ENCODE measurements at places on chromosomes 16 and 17. TPM values are rescaled to one million over a fixed set of nuclear protein-coding genes. Genes with fewer than 3 reads are reported as not detected.
A peak's percentile ranks its signal among the peaks of the same experiment; 100 is the strongest.

DNA sequence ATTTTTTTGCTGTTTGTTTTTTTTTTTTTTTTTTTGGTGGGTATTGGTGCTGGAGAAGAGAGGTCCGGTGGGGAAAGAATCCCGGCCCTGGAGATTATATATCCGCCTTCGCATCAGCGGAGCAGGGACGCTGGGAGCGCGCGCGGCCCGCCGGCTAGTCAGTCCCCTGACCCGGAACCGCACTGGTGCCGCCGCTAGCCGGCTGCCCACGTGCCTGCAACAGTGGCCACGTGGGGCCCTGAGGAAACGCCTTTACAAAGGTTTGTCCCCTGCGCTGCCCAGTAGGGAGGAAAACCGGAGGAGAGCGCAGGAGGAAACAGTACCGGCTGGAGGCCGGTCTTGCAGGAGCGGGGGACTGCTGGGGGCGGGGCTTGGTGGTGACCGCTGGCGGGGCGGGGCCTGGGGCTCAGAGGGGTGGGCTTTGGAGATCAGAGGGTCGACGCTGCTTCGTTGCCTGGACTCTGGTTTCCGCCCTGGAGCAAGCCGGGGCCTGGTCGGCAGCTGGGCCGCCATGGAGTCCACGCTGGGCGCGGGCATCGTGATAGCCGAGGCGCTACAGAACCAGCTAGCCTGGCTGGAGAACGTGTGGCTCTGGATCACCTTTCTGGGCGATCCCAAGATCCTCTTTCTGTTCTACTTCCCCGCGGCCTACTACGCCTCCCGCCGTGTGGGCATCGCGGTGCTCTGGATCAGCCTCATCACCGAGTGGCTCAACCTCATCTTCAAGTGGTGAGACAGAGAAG, at the start of gene G6PC3:
TSS of gene G6PC3 (plus strand) at position 281 of the 743 bp plus-strand sequence. CDS start at position 512, 231 bp downstream.
- peak; percentile 93 for DNase-seq

DNA sequence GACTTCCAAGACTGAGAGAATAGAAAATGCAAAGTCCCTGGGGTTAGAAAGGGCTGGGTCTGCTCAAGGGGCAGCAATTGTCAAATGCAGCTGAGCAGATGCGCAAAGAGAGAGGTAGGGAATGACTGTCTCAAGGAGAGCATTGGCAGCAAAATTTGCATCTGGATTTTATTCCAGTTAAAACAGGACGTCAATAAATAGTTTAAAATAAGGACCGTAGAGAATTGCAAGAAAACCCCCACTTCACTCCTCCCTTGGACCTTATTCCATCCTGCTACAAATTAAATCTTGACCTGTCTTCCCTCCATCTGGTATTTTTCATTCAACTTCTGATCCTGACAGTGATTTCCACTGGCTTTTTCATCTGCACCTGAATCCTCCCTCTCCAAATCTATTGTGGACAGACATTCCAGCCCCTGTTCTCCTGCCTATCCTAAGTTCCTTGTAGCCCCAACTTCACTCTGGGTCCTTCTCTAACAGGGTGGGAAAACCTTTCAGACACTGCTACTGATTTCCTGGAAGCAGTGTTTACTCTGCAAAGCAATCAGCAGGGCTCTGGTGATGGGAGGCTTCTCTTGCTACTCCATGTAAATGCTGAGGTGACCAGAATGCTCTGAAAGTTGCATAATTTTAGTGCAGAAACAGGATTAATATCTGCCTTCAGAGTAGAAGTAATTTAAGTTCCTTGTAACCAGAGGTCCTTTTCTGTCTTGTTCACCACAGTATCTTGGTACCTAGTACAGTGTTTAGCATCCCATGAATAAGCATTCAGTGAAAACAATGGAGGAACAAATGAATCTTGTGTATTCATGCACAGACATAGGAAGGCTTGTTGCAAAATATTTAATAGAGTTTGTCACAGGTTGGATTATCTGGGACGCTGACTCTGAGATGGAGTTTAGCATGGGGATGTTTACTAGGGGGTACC, 79.2 kb downstream of the CDH11 start:
- DNase-seq: no peak

DNA sequence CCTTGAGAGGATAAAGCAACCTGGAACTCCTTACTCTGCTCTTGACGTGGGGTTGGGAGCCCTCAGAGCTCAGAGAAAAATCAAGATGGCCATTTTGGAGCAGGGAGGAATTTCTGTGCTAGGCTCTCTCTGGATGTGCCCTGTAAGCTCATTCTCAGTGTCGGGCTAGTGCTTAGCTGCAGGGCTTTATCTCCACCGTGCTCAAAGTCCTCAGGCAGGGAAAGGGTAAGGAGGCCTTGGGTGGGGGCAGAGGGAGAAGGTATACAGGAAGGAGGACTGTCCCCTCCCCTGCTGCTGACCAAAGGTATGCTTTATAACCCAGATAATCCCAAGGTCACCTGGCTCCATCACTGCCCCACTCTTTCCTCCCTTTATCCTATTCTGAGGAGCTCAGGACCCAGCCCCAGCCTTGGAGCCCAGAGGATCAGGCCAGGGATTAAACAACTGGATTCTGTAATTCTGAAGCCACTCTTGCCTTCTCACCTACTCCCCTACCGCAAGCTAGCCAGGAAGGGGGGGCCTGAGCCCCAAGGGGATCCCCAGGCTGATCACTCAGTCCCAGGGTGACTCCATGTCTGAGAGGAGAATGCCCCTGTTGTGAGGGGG, 1.1 kb downstream of the DHRS11 start:
- no peak for DNase-seq

- DNase-seq: no peak
Measured at GRCh38 chr17:74150428-74151025, 53.0 kb upstream of the RPL38 start.

DNA sequence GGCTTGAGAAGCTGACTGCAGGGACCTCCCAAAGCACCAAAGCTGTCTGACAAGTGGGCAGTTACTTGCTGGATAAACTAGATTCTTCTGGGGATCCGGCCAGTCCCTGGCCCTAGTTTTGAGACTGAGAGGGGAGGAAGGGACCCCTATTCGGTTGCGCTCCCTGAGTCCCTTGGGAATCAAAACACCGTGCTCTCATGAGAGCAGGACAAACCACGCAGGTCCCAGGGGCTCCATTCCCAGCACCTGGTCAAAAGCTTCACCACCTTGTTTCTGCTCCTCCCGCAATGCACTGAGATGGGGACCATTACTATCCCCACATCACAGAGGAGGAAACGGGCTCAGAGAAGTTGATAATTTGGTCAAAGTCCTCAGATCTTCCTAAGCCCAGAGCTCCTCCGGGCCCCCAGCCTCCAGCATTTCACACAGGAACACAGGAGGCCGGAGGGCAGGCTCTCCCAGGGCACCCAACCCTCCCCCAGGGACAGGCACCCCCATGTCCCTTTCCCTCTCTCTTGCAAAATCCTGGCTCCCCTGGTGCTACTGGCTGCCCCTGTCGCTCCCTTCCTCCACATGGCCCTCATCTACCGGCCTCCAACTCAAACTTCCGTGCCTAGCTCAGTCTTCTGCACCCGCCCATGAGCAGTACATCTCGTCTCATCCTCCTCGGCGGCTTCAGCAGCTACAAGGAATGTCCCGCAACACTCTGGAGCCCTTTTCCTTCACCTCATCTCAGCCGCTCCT, 3.3 kb downstream of the TRIM65 start:
- DNase-seq: no peak

DNA sequence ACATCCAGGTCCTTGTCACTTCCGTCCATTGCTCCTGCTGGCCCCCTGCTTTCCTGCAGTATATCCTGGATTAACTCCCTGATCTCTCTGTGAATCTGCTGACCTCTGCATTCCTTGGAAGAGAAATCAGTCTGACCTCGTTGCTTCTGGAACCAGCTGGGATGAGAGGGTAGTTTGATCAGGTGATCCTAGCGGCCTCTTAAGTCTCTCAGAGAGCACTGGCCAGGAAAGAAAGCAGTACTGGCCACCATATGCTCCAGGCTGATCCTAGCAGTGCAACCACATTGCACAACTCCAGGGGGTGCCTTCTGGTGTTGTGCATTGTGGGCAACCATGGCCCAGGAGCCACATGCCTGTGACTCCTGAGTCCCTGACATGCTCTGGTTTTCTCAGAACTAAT, 79.2 kb downstream of the ARHGAP23 start:
- DNase-seq: no peak

- DNase-seq: peak; percentile 37
Measured at GRCh38 chr16:3009568-3010390, 2.9 kb upstream of the CLDN9 start.

DNA sequence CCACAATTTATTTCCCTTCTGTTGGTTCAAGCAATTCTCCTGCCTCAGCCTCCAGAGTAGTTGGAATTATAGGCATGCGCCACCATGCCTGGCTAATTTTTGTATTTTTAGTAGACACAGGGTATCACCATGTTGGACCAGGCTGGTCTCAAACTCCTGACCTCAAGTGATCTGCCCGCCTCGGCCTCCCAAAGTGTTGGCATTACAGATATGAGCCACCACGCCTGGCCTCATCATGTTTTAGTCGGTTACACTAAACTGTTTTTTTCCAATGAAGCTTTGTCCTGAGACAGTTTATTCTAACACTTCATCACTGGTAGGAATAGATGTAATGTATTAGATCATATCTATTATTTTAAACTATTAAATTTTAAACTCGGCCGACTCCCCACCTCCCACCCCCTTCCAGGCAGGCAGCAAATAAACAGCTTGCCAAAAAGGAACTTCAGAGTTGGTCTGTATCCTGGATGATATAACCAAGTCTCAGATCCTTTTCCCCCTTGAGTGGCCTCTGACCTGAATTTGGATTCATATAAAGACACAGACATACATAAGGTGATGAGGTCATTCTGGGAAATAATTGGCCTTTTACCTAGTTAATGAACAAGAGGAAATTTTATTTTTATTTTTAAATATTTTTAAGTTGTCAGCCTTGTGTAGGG, 18.4 kb upstream of the CORO6 start:
- DNase-seq: no peak

- DNase-seq: no peak
Measured at GRCh38 chr16:79845734-79846135, 245.2 kb upstream of the MAF start.

GRCh38 chr17:39776252-39776651, 38.5 kb downstream of the GRB7 start:
- no peak for DNase-seq

DNA sequence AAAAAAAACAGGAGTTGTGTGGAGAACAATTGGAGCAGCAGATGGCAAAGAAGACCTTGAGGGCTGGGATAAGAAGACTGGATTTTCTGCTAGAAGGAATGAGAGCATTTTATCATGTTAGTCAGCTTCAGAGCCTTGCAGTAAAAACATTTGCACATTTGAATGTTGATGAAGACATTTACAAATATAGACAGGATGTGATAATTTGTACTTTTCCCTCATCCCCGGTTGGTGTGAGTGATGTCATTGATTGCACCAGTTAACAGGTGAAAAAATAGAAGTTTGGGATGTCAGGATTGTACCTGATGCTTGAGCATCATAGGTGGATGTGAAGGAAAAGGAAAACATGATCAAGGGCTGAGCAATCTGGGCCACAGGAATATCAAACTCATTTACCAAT, 22.6 kb upstream of the MAPK3 start:
- no peak for DNase-seq

- no peak for DNase-seq
Measured at GRCh38 chr16:63575041-63575440, 1538.8 kb upstream of the CDH8 start.

- DNase-seq: no peak
Measured at GRCh38 chr16:75860326-75861053, 134.2 kb upstream of the CPHXL start.

GRCh38 chr16:86519649-86520316, 9.5 kb downstream of the FOXF1 start:
- DNase-seq: no peak

DNA sequence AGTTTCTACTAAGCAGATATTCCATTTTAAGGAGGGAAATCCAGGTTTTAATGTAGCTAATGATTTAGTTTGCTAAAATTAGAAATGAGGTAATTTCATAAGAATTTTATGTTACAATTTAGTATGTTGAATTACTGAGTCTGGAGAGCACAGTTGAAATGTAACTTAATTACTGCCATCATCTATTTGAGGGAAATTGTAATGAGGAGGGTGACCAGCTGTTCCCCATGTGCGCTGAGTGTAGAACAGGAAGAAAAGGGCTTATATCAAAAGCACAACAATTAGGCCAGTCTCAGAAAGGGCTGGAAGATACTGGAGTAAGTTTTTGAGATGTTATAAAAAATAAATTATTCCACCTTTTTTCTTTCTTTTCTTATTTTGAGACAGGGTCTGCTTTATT, 735.1 kb upstream of the GOT2 start:
- no peak for DNase-seq

- DNase-seq: no peak
Measured at GRCh38 chr16:56519459-56520250, at the start of gene BBS2. BBS2 (minus strand) TSS chr16:56520024; CDS start chr16:56519862, 162 bp downstream.

DNA sequence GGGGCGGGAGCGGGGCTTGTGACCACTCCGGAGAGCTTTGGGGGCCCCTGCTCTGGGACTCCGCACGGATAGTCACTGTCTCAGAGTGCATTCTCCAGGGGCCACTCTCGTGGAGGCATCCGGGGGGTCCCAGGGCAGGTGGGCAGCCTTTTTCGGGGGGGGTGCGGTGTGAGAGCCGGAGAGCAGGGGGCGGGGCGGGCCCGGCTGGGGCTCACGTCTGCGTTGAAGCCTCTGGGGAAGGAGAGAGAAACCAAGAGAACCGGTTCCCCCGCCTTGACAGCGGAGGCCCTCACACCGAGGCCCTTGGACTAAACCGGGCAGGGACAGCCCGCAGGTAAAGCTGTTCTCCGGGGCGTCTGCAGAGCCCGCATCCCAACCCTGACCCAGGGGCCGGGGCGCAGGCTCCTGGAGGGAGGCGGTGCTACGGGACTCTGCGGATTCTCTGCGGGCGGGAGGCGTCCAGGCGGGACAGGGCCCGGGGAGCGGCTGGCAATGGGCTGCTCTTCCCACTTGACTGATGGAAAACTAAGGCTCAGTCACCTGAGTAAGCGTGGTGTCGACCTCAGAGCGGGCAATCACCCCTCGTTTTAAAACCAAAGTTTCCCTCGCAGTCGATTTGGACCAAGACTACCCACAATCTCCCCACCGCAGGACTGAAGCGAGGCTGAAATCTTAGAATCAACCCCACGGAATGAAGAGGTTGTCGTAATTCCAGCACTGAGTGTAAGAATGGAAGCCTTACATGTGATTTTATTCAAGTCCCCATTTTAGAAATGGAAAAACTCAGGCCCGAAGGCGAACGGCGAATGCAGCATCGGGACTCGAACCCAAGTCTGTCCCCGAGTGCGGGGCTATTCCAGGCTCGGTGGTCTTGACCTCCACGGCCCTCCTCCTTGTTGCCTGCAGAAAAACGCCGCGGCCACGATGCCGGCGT, 49.6 kb upstream of the AMZ2 start:
- DNase-seq: no peak

- no peak for DNase-seq
Measured at GRCh38 chr16:25134166-25134700, 22.7 kb downstream of the LCMT1 start.

GRCh38 chr16:11211061-11211976, 44.7 kb downstream of the SOCS1 start:
- no peak for DNase-seq

GRCh38 chr17:1271441-1271840, 1.2 kb downstream of the BHLHA9 start:
- DNase-seq: no peak

The OR2C1 gene
- not detected for total RNA-seq

The STX1B gene
- total RNA-seq: 0.61 TPM

The P2RX5 gene
- 0.14 TPM for total RNA-seq

The ZFP3 gene
- 1.4 TPM for total RNA-seq

The KRTAP3-1 gene
- not detected for total RNA-seq

The PSMB10 gene
- 43.5 TPM for total RNA-seq

The ARL2BP gene
- total RNA-seq: 59.2 TPM

The IL17C gene
- not detected for total RNA-seq

The ZP2 gene
- total RNA-seq: not detected

The ELOB gene
- total RNA-seq: 270 TPM
